ENCODE measurements at places on chromosomes 16 and 17.

DNA sequence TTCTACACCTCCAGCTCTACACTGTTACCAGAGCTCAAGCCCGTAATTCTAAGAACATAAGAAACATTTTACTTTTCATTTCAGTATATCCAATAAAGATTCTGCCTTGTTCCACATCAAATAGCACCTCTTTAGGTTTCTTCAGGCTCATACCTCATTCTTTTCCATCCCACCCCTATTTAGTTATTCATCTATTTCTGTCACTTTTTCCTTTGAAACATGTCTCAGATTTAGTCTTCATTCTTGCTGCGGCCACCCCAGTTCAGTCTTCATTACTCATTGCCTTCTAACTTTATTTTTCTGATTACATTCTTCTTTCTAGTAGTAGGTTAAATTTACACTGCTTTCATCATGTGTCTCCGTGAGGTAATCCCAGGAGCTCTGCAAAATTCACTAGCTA is 33.5 kb downstream of the PPM1E start:
- DNase-seq = no peak

- no peak for DNase-seq
These were observed 100.2 kb upstream of the CDH11 start for GRCh38 chr16:65222049-65222448.

DNA sequence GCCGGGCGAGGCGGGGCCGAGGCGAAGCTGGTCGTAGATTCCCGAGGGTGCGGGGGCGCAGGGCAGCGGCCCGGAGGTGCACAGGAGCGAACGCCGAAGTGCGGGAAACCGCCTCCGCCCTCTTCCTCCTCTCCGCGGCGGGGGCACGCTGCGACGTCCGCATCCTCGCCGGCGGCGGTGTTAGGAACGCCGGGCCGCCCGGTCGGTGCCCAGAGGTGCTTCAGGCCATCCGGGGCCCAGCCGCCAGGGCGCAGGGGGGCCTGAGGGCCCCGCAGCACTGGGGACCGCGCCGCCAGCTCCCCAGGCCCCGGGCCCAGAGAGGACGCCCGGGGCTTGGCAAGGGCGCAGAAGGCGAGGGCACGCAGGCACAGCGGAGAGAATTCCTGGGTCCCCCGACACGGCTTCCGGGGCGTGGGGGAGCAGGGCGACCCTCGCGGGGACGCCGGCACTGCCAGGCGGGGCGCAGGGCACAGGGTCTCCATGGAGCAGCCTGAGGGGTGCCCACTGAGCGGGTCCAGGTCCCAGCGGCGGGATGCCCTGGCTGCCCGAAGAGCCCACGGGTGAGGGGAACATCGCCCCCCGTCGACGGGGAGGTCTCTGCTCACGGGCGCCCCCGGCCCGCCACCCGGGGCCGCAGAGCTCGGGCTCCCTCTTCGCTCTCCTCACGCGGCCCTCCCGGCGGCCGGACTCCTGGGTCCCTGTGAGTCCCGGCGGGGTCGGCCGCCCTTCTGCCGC is 576 bp downstream of the EPOP start:
- no peak for DNase-seq

DNA sequence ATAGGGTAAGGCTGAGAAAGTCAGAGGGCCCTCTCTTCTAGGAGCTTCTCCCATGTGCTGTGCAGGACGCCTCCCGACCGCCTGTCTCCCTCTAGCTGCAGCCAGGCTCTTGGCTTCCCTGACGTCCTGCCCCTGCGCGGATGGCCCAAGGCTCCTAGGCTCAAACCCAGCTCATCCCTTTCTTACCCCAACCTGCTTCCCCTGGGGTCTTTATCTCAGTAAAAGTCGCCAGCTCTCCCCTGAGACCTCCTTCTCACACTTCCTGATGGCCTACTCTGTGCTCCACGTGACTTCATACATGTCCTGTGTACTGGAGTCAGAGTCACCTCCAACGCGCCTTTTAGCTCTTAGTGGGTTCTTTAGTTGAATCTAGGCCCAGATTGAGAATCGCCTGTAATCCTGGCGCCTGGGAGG is 1.1 kb upstream of the ZNF747 start:
- peak; percentile 87 for DNase-seq

DNA sequence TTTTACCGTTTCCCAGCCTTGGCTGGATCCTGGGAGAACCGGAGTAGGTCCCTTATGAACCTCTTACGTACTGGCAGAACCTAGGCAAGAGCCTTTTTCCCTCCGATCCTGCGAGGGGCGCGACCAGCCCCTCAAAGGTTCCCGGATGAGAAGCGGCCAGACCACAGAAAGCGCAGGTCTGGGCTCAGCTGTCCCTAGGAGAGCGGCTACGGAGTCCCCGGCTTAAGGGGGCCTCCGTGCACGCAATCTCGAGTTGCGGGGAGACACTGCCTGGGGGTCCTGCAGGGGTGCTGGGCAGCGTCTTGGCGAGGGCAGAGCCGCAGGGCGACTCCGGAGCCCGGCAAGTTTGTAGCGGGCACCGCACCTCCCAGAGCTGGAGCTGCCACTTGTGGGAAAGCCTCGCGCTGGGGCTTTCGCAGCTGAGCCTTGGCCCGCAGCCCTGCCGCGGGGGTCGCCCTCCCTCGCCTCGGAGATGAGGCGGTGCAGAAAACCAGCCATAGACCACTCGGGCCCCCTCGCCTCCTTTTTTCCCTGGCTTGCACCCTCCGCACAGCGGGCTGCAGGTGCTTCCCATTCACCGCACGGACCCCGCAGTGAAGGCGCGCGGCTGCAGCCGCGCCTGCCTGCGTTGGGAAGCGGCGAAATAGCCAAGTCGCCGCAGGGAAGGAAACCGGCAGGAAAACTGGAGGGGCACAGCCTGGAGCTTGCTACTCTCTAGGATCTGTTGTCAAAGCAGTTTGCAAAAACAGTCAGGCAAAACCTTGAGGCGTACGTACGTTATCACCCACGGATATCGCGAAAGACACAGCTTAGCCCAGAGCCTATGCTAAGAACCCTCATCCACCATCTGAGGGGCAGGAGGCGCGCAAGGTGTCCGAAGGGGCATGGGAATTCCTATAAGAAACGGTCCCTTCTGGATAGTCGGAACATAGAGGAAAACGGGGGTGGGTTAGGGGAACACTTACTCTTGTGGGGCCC is 834 bp downstream of the CDH8 start:
- peak; percentile 71 for DNase-seq

DNA sequence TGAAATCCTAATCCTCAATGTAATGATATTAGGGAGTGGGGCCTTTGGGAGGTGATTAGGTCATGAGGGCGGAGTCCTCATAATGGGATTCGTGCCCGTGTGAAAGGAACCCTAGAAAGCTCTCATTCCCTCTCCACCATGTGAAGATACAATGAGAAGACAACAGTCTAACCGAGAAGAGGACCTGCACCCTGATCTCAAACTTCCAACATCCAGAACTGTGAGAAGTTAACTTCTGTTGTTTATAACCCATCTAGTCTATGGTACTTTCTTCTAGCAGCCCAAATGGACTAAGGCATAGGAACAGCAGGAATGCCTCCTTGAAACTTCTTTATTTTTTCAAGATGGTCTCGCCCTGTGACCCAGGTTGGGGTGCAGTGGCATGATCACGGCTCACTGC is 24.7 kb downstream of the WSB1 start:
- DNase-seq = no peak

- no peak for DNase-seq
These were observed 11.4 kb downstream of the HLF start for GRCh38 chr17:55275894-55276804.

GRCh38 chr16:30398661-30399434 is 3.6 kb downstream of the ZNF48 start:
- DNase-seq = no peak

DNA sequence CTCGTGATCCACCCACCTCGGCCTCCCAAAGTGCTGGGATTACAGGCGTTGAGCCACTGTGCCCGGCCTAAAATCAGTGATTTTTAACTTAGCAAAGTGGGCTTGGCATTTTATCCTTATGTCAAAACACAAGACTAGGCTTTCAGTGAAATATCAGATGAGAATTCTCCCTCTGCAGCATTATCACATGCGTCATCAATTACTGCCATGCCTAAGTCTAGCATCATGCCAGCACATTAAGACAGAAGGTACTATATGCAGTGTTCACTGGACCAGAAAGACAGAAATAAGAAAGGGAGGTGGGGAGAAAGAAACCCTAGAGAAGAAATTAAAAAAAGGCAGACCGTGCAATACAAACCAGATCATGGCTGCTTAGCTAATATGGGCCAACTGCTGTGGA is 29.8 kb downstream of the GPATCH8 start:
- DNase-seq = no peak

GRCh38 chr17:64024781-64025731 is 4.6 kb upstream of the ICAM2 start:
- peak; percentile 26 for DNase-seq

GRCh38 chr17:57413848-57414651 is 157.7 kb downstream of the MSI2 start:
- DNase-seq = no peak
